Stimulated activated CD8-positive, alpha-beta memory T cell treated with anti-CD3 and anti-CD28 coated beads, Interleukin-2, amount 100 ng/mL, for 1 hour (primary cell): ENCODE measurements at places on chromosomes 7 and 10.

DNA sequence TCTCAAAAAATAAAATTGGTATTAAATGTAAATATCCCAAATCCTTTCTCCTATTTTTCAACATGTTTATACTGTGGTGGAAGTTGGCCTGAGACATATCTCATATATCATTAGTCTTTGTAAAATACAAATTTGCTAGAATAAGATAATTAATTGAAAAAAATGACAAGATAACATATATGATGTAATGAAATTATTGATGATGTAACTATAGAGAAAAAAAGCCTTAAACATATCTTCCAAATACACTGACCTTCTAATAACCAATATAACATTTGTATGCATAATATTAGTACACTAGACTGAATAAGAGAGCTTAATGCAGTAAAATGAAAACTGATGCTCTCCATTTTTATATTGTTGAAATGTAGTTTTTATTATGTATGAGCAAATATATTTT lies 104.3 kb downstream of the PRKG1 start:
- no peak for DNase-seq

DNA sequence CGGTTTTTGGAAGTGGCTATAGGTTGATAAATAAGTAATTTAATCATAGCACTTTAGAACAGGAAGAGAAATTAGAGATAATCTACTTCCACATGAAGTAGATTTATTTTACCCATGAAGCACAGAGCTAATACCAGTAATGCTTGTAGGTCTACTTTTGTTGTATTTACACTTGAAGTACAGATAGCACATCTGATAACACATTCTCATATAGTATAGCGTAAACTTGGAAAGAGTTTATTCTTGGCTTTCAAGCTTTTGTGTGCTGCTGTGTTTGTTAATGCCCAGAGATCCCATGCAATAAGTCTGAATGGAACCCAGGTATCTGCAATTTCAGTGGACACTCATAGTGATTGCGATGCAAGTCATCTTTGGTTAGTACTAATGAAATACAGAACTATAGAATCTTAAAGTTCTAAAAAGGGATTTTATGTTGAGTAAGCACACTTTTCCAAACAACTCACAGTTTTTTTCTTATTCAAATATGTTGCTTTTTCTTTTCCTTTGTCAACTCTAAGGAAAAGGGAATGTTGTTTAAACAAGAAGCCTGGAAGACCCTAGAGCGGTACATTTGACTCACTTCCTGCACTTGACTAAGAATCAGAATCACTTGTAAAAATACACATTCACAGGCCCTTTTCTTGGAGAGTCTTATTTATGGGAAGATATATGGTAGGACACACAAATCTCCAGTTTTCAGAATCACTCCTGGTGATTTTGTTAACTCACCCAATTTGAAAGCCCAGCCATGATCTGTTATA lies 105.8 kb downstream of the GNAI1 start:
- no peak for DNase-seq

- no peak for DNase-seq
Measured at GRCh38 chr7:7620644-7621210, 19.8 kb upstream of the UMAD1 start.

- DNase-seq = no peak
Measured at GRCh38 chr10:119100434-119101238, 3.3 kb upstream of the DENND10 start.

DNA sequence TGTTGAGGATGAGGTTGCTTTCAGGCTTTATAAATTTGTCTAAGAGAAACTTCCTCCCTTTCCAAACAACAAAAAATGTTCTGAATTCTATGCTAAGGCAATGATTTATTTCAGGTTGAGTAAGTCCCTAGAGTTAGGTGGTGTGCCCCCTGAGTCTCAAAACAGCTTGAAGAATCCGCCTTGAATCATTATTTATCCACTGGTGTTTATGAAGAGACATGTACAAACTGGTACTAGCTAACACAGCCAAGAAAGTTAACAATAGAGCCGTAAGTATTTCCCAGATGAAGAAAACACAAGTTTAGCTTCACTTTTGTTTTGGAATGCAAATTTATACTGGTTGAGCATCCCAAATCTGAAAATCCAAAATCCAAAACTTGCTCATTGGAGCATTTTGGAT lies 66.2 kb upstream of the SRPK2 start:
- DNase-seq = no peak

- peak; percentile 46 for DNase-seq
Measured at GRCh38 chr10:119315128-119316001, 108.0 kb downstream of the GRK5 start.

- DNase-seq = no peak
Measured at GRCh38 chr7:2102375-2102723, 130.4 kb downstream of the MAD1L1 start.

- DNase-seq = no peak
Measured at GRCh38 chr10:25666276-25666675, 267.8 kb upstream of the MYO3A start.

DNA sequence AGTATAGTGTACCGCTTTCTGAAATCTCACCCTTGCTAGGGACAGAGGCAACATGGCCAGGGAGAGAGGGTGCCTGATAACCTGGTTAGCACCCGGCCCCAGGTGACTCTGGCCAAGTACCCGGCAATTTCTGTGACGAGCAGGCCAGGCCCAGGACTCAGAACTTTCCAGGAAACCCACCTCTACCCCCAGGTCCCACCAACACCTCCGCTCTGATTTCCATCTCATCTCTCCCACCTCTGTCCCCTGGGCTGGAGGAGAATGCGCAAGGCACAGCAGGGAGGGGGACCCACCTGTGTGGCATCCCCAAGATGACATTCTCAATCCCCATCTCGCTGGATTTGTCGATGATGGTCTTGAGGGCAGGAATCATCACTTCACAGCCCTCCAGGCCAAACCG lies 11.6 kb downstream of the OGDHL start:
- no peak for DNase-seq

- no peak for DNase-seq
Measured at GRCh38 chr7:68820321-68820720, 778.0 kb upstream of the AUTS2 start.

GRCh38 chr10:120385992-120386391 lies 71.0 kb upstream of the PLPP4 start:
- DNase-seq = no peak

DNA sequence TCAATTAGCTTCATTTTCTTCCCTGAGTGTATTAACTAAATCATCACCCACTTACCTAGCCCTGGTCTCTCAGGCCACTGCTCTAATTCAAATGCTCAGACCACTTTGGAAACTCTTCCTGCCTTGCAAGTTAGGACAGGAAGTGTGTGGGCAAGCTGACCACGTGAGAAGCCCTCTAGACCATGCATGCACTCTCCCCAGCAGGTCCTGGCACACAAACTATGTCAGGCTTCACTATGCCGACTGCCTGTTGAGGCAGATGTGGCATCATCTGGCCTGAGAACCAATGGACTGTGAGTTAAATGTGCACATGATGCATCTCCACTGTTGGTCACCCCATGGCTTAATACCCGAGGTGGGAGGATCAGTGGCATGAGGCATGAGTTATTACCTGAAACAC lies 439.6 kb downstream of the GRID1 start:
- no peak for DNase-seq

DNA sequence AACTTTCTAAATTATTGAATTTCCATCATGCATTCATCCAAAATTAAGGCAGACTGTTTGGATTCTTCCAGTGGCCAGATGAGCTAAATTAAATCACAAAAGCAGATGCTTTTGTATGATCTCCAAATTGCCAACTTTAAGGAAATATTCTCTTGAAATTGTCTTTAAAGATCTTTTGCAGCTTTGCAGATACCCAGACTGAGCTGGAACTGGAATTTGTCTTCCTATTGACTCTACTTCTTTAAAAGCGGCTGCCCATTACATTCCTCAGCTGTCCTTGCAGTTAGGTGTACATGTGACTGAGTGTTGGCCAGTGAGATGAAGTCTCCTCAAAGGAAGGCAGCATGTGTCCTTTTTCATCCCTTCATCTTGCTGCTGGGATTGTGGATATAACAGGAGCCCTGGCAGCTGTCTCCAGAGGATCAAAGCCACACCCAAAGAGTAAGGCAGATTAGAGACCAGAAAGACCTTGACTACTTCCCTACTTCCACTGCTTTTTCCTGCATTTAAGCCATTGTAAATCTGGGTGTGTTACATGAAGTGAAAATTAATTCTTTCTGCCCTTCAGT lies 8.2 kb upstream of the CFAP69 start:
- DNase-seq = no peak

DNA sequence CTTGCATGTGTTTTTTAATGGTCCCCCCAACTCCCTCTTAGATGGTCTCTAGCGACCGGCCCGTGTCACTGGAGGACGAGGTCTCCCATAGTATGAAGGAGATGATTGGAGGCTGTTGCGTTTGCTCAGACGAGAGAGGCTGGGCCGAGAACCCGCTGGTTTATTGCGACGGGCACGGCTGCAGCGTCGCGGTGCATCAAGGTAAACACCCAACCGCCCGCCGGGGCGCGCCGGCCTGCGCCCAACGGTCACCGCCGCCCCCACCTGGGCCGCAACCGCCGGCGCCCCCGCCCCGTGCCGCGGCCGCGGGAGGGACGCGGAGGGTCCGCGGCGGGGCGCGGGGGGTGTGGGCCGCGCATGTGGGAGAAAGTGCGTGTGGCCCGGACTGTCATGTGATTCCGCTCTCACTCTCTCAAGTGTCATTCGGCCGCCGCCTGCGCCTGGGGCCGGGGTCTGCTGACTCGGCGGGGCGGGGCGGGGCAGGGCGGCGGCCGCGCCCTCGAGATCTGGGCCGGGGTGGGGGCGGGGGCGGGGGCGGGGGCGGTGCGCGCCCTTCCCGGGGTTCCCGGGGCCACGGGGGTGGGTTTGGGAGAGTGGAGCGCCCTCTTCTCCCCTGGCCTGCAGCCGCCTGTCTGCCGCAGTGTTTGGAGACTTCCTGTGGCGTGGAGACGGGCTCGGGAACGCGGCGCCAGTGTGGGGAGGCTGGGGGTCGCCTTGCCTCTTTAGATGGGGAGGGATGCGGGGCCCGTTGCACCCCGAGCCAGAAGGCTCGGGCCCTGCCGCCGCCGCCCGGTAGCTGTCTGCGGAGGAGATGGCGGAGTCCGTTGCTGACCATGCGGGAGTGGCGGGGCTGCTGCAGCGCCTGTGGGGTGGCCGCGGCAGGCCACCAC lies 817 bp downstream of the MLLT10 start:
- DNase-seq = no peak

GRCh38 chr7:99126921-99127553 lies 16.9 kb downstream of the SMURF1 start:
- DNase-seq = no peak

GRCh38 chr10:629186-629998 lies 60.1 kb downstream of the DIP2C start:
- DNase-seq = no peak

DNA sequence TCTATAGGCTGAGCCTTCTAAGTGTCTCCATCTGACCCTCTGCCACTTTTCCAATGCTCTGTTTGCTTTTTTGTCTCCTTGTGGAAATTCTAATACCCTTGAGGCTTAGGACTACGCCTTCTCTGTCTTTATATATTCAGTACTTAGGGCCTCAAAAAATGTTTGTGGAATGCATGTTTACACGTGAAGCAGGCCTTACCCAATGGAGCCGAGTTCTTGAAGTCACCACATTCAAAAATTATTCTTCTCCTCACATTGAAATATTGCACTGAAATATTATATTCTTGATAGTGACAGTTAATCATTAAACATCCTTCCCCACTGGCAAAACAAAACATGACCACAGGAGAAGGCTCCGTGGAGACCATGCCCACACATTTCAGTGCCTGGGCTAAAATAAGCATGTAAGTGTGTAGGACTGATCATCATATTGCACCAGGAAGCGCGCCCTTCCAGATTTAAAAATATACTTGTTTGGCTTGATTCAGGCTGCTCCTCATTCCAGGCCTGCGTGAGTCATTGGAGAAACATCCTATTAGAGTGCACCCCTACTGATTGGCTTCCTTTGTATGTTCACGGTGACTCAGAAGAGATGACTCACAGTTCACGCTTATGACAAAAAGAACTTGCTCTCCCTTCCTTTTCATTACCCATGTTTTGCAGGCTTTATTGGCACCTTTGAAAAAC lies 307.4 kb upstream of the AOAH start:
- no peak for DNase-seq

GRCh38 chr10:7488418-7488829 lies 77.6 kb upstream of the SFMBT2 start:
- no peak for DNase-seq

- no peak for DNase-seq
Measured at GRCh38 chr10:14557567-14557966, 217.1 kb downstream of the FAM107B start.

DNA sequence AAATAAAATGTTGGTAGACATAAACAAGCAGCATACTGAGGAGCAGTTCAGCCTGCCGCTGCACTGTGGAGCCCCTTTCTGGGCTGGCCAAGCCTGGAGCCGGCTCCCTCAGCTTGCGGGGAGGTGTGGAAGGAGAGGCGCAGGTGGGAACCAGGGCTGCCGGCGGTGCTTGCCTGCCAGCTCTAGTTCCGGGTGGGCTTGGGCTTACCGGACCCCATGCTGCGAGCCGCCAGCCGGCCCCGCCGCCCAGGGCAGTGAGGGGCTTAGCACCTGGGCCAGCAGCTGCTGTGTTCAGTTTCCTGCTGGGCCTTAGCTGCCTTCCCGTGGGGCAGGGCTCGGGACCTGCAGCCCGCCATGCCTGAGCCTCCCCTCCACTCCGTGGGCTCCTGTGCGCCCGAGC lies 672.9 kb upstream of the POM121L12 start:
- no peak for DNase-seq

- no peak for DNase-seq
Measured at GRCh38 chr10:18860631-18861240, 187.9 kb upstream of the MALRD1 start.

GRCh38 chr10:88992921-88993524 lies 2.4 kb downstream of the FAS start:
- DNase-seq = no peak

- no peak for DNase-seq
Measured at GRCh38 chr10:65235846-65236245, 1690.0 kb upstream of the LRRTM3 start.

- no peak for DNase-seq
Measured at GRCh38 chr10:89532476-89532875, 2.9 kb downstream of the SLC16A12 start.

GRCh38 chr10:30556189-30556588 lies 73.4 kb downstream of the LYZL2 start:
- no peak for DNase-seq

GRCh38 chr10:132058111-132058745 lies 7.5 kb upstream of the JAKMIP3 start:
- DNase-seq = no peak

- DNase-seq = no peak
Measured at GRCh38 chr10:79142522-79143309, 74.0 kb downstream of the ZMIZ1 start.

- no peak for DNase-seq
Measured at GRCh38 chr7:152895527-152895926, 136.0 kb downstream of the ACTR3B start.
